Sciatic nerve (tissue), 2 donors: ENCODE measurements at places on chromosomes 7 and 10. TPM values are rescaled to one million over a fixed set of nuclear protein-coding genes. Genes with fewer than 3 reads are reported as not detected.

- no peak for DNase-seq
Measured at GRCh38 chr10:102634686-102635085, 9.6 kb upstream of the TRIM8 start.

DNA sequence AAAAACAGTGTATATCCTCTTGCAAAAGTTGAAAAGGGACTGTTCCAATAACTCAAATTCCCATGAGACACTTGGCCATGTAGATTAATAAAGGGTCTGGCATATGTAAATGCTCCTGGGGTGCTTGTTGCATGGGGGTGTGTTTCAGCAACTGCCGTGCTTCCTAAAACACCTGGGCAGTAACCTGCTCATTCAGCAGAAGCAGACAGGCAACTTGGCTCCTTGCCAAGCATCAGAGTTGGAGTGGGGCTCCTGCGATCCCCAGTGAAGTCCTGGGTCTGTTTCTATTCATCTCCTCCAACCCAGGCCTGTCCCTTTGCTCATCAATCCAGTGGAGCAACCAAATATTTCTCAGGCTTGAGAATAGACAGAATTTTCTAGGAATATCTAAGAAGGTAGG is 42.2 kb upstream of the ADAM12 start:
- DNase-seq = no peak

DNA sequence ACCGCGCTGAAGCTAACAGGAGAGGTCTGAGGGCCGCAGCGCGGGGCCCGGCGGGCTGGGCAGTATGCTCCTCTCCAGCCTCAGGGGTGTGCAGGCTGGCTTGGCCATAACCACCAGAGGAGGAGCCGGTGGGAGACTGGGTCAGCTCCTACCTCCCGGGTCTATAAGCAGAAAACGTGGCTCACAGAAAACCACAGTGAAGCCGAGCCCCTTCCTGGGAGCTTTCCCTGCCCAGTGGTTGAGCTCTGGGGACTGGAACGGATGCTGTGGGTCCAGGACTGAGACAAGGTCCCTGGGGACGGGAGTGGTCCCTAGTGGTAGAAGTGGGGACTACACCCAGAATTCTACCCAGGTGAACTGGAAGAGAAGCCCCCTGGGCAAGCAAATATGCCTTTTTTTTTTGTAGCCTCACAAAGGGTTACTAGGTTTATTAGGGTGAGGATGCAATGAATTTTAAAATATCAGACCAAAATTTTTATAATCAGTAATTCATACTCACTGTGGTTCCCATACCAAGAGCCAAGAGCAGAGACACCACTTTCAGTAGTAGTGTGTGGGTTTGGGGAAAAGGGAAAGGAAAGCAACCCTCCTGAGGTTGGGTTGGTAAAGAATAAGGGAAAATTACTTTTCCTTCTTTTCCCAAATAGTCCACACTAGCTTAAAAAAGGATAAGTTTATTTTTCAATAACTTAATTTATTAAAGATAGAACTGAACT is 67.9 kb upstream of the PRKCQ start:
- DNase-seq = no peak

GRCh38 chr7:138396251-138397070 is 63.6 kb upstream of the TRIM24 start:
- DNase-seq = no peak

GRCh38 chr10:24193330-24193729 is 15.6 kb upstream of the KIAA1217 start:
- DNase-seq = no peak

GRCh38 chr10:27736396-27736795 is 9.2 kb downstream of the MKX start:
- no peak for DNase-seq

DNA sequence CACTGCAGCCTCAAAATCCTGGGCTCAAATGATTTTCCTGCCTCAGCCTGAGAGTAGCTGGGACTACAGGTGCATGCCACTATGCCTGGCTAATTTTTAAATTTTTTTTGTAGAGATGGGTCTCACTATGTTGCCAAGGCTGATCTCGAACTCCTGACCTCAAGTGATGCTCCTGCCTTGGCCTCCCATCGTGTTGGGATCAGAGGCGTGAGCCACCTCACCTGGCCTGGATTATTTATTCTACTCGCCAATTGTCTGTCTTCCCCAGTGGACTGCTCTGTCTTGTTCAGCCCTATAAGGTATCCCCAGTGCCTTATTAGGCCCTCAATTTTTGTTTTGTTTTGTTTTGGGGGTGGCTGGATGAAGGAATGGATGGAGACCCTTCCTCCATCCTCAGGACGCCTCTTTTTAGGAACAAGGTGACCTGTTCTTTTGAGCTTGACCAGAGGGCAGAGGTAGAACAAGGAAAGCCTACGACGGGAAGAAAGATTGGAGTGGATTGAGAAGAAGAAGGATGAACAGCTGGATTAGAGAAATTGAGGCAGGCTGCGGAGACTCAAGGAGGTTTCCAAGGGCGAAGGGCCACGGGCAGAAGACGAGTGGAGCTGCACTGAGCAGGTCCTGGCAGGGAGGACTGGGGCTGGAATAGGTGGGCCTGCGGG is 541 bp upstream of the DENND10 start:
- no peak for DNase-seq

DNA sequence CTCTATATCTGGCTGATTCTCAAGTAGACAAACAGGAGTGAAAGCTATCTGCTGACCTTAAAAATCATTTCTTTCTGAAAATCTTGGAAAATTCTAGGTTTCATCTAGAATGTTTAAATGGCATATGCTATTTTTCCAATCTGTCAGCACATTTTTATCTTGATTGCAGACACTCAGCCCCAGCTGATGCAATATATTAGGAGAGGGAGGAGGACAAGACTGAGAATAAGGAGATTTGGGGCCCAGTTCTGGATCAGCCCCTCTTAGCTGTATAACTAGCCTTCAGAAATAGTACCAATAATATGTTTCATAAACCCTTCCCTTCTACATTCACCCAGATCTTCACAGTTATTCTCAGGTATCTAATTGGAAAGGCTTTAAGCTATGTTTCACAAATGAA is 131.2 kb downstream of the HDAC9 start:
- DNase-seq = no peak

GRCh38 chr7:1536743-1537534 is 6.4 kb downstream of the MAFK start:
- DNase-seq = peak; percentile 97

- DNase-seq = no peak
Measured at GRCh38 chr10:112528235-112528634, 81.2 kb downstream of the VTI1A start.

EZH2 gene
- 4.4 TPM for total RNA-seq

PHYHIPL gene
- total RNA-seq = 0.40 TPM

PRSS37 gene
- total RNA-seq = not detected

C10orf62 gene
- total RNA-seq = not detected
